NCI-H1930 (cell line): ENCODE measurements at places on chromosomes 7 and 10.

DNA sequence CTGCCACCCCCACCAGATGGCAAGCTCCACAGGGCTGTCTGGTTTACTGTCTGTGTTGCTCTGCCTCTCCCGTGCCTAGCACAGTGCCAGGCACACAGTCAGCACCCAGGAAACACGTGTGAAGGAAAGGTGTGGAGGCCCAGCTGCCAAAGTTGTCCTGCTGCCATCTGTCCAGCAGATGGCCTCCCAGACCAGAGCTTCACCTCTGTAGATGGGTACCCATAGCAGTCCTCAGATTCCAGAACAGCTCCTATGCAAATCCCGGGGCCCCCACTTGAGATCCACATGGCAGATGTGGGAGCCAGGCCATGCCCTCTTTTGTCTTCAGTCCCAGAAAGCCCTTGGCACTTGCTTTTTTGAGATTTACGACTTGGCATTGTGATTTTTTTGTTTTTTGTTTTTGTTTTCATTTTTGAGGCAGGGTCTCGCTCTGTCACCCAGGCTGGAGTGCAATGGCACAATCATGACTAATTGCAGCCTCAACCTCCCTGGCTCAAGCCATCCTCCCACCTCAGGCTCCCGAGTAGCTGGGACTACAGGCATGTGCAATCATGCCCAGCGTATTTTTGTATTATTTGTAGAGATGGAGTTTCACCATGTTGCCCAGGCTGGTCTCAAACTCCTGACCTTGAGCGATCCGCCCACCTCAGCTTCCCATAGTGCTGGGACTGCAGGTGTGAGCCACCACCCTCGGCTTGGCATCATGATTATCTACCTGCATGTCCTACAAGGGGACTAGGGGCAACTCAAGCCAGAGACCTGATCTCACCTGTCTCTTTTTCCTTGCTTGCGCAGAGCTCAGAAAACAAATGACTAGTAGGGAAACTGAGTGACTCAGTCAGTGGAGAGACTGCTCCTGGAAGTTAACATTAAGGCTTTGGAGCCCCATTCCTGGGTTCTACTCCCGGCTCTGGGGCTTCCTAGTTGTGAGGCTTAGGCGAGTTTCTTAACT, 16.9 kb upstream of the PALD1 start:
- no peak for DNase-seq

GRCh38 chr7:117659531-117660011, 179.7 kb downstream of the CFTR start:
- DNase-seq, result no peak

GRCh38 chr7:114663502-114663901, 248.9 kb downstream of the FOXP2 start:
- DNase-seq, result peak; percentile 30

GRCh38 chr10:101902032-101902819, 58.6 kb upstream of the KCNIP2 start:
- DNase-seq, result no peak

DNA sequence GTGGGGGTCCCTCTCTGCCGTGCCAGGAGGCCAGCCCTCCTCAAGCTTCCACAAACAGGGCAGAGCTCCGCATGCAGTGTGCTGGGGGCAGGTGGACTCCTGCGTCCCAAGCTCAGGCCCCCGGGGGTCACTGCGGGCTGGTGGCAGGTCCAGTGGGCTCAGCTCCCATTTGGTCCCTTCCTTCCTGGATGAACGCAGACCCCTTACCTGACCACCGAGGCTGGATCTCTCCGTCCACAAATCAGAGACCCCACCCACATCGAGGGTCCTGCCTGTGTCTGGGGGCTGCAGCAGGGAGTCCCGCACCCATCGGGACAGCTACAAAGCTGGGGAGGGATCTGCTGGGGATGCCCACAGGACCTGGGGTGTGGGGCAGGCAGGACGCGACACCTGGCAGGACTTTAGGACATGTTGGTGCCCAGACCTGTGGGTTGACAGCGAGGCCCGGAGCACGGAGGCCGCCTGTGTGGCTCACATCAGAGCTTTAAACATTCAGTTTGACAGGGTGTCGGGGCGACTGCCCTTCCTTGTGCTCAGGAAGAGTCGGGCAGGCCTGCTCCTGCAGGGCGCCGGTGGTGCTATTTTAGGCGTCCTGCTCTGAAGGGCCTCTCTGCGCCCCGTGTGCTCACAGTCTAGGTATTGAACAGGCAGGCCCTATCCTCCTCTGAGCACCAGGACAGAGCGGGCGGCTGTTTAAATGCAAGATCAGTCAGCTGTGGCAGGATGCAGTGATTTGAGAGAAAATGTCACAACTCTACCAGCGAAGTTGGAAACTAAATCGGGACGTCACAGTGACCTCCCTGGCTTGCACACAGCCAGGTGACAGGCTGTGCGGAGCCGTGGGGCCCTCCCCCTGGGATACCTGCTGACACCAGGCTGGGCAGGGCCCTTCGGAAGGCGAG, 15.9 kb upstream of the CFAP46 start:
- no peak for DNase-seq

DNA sequence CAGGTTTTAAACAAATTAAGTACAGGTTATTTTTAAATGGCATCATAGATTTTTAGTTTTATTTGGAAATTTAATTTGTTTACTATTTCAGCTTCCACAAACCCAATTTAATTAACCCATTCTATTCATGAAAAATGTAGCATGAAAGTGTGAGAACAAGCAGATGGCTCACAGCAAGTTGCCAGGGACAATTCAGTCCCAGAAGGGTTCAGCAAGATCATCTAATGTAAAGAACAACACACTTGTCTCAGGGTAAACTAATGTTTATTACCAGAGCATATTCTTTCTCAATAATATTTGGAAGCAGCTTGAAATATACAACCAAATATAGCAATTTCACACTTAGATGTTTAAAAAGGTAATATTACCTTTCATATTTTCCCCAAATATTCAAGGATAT, 166.9 kb upstream of the SLC13A1 start:
- no peak for DNase-seq

DNA sequence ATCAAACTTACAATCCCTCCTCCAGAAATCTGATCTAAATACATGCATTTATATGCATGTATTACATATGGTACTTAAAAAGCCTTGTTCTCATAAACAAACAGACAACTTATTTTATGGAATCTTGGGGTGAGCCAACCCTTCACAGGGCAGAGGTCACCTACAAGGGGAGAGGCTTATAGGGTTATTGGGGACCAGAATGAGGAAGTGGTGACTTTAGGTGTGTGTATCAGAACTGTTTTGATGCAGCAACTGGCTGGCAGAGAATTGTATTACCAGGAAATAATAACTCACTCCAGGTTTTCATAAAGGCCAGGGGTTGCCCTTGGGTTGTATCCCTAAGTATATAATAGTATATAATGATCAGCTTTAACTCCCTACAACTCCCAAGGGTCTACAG, 91.1 kb downstream of the SVIL start:
- DNase-seq, result no peak

DNA sequence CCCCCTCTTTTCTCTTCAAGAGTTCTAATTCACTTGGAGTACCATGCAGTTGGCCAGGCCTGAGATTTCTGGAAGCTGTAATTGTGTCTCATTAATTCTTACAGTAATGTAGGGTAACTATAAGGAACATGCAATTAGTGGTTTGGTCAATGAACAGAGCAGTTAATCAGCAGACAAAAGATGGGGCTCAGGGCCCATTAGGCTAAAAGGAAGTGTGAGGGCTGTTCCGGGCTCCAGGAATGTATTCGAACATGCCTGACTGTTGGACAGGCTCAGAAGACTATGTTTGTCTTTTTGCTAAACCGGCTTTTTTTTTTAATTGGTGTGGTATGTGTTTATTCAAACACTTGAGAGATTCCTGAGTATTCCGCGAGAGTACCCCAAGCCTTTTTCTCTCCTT, 42.5 kb upstream of the FZD8 start:
- DNase-seq, result no peak

GRCh38 chr10:95476469-95477174, 84.5 kb downstream of the SORBS1 start:
- no peak for DNase-seq

GRCh38 chr7:37385787-37386186, 62.9 kb downstream of the ELMO1 start:
- DNase-seq, result no peak

DNA sequence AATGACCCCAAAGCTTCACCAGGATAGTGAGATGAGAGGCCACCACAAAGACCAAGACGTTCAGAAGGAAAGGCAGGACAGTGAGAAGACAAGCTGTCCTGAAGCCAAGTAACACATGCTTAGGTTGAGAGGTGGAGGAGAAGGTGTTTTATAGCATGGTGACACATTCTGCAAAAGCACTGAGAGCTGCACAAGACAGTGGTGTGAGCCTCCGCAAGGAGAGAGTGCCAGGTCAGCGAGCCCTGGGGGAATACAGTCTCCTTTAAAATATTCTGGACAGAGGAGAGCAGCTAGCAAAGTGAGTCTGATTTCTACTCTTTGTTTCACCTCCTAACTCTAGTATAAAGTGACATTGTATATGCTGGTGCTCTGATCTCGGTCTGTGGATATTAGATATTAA, 68.0 kb upstream of the VKORC1L1 start:
- no peak for DNase-seq

DNA sequence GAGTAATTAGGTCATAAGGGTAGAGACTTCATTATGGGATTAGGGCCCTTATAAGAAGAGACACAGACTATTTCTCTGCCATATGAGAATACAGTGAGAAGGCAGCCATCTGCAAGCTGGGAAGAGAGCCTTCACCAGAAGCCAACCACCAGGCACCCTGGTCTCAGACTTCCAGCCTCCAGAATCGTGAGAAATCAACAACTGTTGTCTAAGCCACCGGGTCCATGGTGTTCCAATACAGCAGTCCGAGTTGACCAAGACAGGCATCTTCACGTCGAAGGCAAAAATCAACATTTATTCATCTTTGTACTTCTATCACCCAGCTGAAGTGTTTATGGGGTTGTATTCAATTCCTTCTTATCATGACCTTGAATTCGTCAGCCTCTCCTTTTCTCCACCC, 5.3 kb downstream of the TUBAL3 start:
- no peak for DNase-seq

DNA sequence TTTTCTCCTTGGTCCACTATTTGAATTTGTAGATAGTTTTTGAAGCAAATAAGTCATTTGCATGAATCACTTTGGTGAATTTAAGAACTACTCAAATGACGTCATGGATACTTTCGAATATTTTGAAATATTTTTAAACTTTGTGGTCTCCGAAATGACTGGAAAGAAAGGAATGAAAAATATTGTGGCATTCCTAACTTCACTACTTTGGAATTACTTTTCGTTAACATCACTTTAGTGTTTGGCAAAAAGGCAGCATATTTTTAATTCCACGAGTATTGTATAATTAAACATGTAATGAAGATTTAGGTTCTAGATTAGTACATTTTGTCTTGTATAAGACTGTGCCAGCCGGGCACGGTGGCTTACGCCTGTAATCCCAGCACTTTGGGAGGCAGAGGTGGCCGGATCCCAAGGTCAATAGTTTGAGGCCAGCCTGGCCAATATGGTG, 35.3 kb upstream of the ZRANB1 start:
- DNase-seq, result no peak

- DNase-seq, result no peak
These were observed 41.9 kb downstream of the AUTS2 start for GRCh38 chr7:69640216-69640615.

DNA sequence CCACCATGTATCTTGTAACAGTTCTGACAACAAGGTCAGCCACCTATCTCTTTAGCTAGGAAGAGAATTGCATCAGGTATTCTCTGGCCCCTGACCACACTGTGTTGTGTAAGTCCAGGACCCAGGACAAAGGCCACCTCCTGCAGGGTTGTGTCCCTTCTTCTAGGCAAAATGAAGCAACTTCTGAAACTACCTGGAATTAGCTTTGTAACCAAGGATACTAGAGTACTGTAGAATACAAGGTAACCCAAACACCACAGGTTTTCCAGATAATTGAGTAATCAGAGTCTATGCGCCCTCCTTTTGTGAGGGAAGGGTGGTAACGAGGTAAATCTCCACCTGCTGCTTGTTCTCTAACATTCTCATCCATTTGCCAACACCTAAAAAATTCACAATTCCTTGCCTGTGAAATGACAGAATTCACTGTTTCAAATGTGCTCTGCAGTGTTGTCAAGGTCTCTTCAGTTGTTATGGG, 51.7 kb downstream of the SGMS1 start:
- no peak for DNase-seq

GRCh38 chr10:49115015-49115795, at the start of gene VSTM4:
TSS of gene VSTM4 (minus strand) at chr10:49115522. CDS start at chr10:49115485, 37 bp downstream.
- DNase-seq, result no peak

DNA sequence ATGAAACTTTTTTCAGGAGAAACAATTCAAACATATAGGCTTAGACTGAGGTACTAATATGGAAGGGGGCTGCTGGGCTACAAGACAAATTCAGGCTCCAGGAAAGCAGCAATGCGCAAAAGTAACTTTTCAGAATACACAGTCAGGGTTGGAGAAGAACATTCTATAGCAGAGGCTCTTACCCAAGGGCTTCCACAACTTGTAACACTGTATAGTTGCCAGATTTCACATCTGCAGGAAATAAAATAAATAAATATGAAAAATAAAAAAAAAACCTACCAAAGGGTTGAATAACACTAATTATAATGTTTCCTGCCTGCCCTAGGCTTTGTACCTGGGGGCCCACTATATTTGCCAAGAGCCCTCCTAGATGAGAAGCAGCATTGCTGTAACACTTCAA, 14.3 kb downstream of the MMS19 start:
- no peak for DNase-seq

GRCh38 chr10:85615556-85615955, 751.0 kb downstream of the GRID1 start:
- no peak for DNase-seq

- no peak for DNase-seq
These were observed 2.7 kb upstream of the ZCCHC24 start for GRCh38 chr10:79447911-79448731.

DNA sequence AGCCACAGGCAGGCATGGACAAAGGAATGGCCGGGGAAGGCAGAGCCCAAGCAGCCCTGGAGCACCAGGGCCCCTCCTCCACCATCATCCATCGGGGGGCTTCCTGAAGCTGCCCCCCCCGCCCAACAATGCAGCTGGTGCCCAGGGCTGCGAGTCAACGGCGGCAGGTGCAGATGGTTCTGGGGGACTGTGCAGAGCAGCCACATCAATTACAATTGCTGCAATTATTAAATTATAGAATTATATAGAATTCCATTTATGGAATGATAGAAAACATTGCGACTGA, 28.3 kb downstream of the EBF3 start:
- DNase-seq, result no peak
